CD4-positive, alpha-beta T cell treated with Interleukin-21 for 1 hour (primary cell): ENCODE measurements at places on chromosomes 6 and 20.

DNA sequence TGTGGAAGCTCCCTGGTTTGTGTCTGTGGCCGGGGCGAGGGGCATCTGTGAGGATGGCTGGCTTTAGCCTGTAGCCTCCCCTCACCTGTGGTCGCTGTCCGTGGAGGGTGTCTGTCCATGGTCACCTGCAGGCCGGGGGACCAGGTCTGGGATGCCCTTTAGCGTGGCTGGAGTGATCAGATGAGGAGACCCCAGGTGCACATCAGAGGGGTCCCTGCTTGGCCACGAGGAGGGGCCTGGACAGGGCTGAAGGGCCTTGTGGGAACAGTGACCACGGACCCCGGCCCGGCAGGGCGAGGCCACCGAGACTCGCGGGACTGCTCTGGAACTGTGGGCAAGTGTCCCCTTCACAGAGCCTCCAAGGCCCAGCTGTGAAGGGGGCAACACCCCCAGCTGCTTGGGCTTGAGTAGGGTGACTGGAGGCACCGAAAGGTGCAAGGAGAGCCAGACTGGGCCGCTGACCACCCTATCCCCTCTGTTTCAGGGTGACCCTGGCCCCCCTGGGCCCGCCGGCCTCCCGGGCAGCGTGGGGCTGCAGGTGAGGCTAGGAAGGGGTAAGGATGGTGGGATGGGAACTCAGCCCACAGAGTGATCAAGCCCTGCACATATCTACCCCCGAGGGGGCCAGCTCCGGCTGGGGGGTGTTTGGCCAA is 8.6 kb downstream of the COL9A3 start:
- DNase-seq, result no peak

GRCh38 chr20:45322952-45323383 is 14.9 kb upstream of the MATN4 start:
- peak; percentile 18 for DNase-seq

GRCh38 chr6:125749865-125750691 is 646 bp downstream of the HEY2 start:
- no peak for DNase-seq

- no peak for DNase-seq
Measured at GRCh38 chr6:56445818-56446217, 196.9 kb downstream of the DST start.

DNA sequence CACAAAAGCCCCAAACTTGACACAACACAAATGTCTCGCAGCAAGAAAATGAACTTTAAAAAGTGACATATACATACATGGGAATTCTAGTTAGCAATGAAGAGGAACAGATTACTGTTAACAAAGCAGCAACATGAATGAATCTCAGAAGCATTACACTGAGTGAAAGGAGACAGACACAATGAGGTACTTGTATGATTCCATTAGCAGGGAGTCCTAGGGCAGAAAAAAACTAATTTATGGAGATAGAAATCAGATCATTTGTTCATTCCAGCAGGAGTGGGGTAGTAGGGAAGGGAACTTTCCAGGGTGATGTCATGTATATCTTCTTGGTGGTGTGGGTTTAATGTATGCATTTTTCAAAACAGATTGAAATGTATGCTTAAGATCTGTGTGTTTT is 524.4 kb downstream of the KIF16B start:
- DNase-seq, result no peak

DNA sequence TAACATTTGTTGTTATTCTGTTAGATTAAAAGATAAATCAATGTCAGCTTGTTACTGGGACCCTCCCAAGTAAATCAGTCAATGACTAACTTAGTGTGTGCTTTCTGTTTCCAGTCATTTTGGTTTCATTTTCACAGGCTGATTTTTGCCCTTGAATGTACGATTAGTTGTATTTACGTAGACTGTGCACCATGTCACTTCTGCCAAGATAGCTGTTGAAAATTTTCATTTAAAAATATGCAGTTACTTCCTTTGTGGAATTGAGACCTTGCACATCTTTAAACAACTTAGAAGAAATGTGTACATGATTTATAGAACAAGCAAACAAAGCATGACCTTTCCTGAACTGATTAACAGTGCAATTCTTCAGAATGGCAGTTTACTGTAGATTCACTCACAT is 944.8 kb upstream of the CITED2 start:
- no peak for DNase-seq

DNA sequence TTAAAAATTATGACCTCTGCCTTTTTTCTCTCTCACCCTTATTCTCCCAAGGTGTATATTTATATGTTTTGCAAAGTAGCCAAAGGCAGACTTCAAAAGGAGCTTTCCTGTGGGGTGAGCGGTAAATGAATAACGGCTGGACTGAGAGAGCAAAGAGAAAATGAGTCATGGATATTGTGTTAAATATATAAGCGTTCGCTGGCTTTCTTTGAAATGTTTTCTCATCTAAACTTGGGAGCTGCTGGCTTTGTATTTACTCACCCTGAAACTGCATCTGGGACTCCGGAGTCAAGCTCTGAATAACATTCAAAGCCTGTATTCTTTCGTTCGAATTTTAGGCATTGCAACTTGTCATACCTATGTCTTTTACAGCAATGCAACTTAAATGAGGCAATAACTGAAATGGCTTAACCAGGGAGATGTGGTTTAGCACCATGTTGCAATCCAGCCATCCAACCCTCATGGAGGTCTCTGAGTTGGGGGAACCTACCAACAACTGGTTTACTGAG is 32.0 kb downstream of the ATXN1 start:
- no peak for DNase-seq

DNA sequence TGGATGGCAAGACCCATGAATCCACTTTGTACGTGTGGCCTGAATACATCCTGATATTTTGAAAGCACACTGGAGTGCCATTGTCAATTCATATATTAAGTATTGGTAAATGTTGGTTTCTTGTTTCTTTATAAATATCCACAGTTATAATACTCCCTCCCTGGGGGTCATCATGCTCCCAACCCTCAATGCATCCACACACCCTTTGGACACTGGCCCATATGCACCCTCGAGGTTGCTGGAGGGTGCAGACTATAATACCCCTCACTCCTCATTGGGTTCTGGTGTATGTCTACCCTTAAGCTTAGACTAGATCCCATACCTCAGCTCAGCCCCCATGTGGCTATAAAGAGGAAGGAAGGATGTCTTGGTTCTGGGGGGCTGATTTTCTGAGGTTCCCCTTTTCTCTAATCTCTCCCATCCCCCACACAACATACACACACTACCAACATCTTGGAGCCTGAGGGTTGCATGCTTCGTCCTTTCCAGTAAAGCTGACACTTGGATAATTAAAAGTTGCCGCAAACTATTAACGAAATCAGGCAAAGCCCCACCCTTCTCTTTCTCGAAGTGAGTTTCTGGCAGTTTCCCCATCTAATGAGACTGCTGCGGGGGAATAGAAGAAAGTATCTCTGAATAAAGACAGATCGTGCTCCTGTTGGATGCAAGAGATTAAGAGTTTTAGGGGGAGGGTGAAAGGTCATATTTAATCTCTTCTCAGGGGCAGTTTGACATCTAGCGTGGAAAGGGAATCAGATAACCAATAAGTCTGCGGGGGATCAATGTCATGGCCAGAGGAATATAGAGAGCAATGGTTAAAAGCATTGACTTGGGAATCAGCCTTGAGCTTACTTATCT is 7.4 kb downstream of the PIM1 start:
- DNase-seq, result no peak
